ENCODE measurements at places on chromosomes 5 and 9.

DNA sequence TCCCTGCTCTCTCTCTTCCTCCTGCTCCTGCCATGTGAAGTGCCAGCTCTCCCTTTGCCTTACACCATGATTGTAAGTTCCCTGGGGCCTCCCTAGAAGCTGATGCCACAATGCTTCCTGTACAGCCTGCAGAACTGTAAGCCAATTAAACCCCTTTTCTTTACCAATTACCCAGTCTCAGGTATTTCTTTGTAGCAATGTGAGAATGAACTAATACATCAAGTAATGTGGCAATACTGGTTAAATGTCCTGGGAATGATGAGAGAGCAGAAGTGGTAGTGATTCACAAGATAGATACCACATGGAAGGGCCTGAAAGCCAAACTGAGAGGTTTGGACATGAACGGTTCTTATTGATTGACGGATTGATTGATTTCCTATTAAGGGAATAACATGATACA, 62.6 kb upstream of the IL12B start:
- no peak for DNase-seq

GRCh38 chr5:137114529-137114928, 384.6 kb downstream of the SPOCK1 start:
- DNase-seq, result no peak

GRCh38 chr5:171410181-171410580, 9.3 kb upstream of the FGF18 start:
- no peak for DNase-seq

- no peak for DNase-seq
These were observed 5.6 kb downstream of the STK32A start for GRCh38 chr5:147240266-147240985.

DNA sequence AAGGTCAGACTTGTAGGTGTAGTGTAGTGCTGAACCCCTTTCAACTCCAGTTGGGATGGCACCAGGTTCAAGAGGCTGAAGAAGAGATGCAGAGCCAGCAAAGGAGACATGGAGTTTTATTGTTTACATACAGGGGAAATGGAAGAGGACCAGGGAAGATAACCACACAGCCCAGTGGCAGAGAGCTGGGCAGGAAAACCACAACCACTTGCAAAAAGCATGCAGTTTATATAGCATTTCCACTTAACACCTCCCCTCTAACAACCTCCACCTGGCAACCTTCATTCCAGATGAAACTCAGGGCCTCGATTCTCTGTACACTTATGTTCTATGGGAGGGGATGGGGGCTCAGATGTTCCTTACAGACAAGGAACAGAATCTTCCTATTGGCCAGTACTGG, 56.9 kb downstream of the SNX24 start:
- no peak for DNase-seq

GRCh38 chr9:134211811-134212485, 47.6 kb upstream of the RNU6ATAC start:
- no peak for DNase-seq

DNA sequence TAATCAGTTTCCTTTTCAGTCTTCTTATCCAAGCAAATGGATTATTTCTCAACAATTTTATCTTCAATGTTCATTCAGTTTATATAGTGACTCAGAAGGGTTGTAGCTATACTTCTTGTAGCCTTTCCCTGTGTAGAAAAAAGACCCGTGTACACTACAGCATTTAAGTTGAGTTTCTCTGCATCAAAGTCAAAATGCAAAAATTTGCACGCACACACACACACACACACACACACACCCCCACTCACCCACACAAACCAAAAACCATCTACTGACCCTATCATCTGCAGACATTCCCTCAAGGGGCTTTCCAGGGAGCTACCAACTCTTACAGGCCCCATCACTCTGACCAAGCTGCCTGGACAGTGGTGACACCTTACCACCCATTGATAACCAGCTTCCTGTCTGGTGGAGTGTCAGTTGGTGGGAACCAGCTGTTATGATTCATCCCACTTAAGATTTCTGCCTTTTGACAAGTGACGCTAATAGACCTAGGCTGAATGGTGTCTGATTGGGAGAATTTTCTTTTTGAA, 12.2 kb upstream of the ELL2 start:
- no peak for DNase-seq

- DNase-seq, result no peak
These were observed 60.9 kb downstream of the CXXC5 start for GRCh38 chr5:139708877-139709581.

DNA sequence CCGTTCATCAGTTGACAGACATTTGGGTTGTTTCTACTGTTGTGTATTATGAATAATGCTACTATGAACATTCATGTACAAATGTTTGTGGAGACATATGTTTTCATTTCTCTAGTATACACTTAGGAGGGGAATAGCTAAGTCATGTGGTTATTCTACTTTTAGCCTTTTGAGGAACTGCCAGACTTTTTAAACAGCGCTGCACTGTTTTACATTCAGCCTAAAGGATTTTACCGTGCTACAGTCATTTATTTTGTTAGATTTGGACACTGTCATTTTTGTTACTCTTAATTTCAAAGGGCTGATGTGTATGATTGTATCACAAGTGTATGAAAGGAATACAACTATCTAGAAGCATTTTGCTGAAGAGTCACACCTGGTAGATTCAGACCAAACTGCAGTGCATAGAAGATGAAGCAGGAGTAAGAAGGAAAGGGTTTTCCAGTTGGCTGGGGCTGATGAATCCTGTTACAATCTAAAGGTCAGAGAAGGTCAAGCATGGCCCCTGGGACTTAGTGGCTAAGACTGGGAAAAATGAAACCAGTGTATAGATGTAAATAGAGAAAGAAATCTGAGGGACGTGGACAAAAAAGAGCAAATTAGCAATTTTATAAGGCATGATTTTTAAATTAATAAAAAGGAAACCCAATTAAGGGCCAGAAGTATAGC, 509.7 kb downstream of the PSAT1 start:
- DNase-seq, result no peak

DNA sequence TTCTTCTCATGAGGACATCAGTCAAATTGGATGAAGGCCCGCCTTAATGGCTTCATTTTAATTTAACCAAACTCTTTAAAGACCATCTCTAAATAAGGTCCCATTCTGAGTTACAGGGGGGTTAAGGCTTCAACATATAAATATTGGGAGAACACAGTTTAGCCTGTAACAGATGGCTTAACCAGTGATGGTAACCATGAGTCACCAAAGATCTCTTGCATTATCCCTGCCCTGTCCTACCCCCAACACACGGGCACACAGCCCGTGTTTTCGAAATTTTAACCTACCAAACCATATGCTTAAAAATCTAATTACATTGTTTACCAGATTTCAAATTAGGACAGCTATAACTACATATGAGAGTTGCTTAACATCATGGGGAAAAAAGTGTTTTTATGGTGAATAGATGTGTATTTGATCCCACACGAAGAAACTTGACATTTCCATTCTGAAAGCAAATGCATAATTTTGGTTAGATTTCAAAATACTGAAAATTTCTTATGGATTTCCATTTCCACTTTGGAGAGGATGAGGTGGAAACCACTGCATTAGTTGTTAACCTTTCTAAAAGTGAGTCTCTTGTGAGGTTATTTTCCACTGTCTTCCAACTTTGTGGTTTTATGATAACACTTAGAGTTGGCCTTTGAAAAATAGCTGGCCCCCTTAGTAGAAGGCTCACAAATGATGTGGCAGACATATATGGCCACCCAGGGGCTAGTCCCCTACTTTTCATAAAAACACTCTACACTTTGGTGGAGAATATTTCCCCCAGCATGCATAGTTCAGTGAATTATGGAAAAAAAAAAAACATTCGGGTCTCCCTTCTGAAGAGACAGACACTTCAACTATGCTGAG, 849.3 kb downstream of the TLE1 start:
- no peak for DNase-seq

GRCh38 chr9:133468374-133468773, 8.6 kb downstream of the CACFD1 start:
- no peak for DNase-seq

GRCh38 chr5:139667001-139667729, 19.0 kb downstream of the CXXC5 start:
- no peak for DNase-seq

DNA sequence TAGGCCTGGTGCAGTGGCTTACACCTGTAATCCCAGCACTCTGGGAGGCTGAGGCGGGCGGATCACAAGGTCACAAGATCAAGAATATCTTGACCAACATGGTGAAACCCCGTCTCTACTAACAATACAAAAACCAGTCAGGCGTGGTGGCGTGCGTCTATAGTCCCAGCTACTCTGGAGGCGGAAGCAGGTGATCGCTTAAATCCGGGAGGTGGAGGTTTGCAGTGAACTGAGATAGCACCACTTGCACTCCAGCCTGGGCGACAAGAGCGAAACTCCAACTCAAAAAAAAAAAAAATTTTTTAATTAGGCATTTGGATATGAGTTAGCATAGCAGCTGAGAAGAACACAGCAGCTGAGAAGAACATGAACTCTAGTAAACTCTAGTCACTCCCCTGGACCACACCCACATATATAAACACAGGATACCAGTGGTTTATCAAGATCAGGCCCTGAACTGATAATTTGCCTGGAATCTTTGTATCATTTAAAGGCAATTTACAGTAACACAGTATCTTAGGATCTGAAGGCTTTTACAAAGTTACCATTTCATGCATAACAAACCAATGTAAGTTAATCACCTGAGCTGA, 4.6 kb upstream of the UGCG start:
- no peak for DNase-seq

DNA sequence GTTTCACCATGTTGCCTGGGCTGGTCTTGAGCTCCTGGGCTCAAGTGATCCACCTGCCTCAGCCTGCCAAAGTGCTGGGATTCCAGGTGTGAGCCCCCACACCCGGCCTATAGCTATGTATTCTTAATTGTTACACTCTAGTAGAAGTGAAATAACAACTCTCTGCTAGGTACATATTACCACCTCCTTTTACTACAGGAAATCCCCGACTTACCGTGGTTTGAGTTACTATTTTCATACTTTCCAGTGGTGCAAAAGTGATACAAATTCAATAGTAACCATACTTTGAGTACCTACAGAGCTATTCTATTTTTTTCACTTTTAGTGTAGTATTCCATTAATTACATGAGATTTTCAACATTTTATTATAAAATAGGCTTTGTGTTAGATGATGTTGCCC, 719 bp downstream of the ARL14EPL start:
- no peak for DNase-seq

DNA sequence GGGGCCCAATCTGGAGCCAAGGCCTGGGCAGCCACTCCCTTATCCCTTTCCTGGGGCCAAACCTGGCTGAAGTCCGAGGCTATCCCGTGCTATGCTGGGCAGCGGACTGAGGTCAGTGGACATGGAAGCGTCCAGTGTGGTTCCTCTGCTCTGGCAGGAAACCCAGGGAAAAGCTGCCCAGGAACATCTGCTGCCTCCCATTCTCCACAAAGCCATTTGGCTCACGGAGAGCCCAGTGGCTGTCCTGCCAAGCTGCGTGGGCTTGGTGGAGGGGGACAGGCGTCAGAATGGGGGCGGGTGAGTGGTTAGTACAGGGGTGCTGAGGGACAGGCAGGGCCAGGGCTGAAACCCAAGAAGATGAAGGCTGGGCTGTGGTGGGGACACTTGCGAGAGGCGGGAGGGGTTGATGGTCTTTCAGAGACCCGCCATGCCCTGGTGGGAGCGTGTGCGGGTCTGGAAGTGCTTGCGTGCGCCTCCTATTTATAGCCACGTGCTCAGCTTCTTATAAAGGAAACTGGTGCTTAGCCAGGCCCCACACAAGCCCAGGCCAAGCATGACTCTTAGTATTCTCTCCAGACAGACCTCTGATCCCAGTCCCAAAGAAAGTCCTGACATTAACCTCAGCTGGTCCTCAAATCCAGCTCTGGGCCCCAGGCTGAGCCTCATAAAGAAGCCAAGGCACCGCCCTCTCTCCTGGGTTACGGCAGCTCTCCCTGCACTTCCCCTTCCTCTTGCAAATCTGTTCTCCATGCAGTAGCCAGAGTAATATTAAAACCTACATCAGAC, 9.4 kb upstream of the SLC6A7 start:
- DNase-seq, result no peak

GRCh38 chr5:118379470-118379869, 608.9 kb downstream of the DTWD2 start:
- no peak for DNase-seq

DNA sequence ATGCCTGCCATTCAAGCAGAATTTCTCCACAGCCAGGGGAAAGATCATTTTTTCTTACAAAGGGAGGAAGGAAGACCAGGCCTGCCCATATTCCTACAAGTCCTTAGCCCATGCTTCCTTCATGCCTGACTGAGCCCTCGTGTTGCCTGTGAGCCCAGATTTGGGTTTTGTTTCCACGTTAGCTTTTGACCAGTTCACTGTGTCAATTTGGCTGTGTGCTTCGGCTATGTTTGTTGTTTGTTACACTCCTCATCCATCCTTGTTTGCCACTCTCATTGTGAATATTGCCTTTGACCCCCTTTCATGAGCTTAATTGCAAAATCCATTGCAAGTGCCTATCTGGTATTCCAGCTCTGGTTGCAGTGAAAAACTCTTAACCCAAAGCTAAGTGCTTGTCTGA, 84.7 kb upstream of the RIOK2 start:
- no peak for DNase-seq

DNA sequence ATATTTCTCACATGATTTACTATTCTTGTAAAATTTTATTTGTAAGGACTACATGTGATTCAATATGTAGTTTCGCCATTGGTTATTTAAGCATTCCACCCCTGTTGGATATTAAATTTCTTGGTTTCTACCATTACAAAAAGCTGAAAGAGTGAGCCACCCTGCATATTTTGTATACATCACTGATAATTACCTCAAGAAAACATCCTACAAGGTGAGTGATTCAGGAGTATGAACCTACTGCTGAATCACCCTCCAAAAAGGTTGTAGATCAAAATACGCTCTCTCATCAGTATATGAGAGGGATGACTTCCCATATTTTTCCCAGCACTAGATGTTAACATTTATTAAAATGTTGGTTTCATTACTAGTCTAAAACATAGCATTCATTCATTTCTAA, 454.3 kb upstream of the WWC1 start:
- DNase-seq, result no peak

DNA sequence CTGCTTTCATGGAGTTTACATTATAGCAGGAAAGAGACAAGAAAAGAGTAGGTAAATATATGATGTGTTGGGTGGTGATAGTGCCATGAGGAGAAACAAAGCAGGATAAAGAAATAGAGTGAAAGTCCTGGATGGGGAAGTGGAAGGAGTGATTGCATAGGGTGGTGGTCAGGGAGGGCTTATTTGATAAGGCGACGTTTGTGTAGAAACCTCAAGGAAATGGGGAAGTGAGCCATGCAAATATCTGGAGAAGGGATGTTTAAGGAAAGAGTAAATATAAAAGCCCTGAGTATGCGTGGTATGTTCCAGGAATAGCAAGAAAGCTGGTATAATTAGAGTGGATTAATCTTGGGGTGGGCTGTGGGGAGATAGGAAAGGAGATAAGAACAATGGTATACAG, 134.7 kb upstream of the SV2C start:
- no peak for DNase-seq

GRCh38 chr5:39500551-39501175, 75.9 kb upstream of the DAB2 start:
- no peak for DNase-seq
